ENCODE measurements at places on chromosomes 6 and 20.

DNA sequence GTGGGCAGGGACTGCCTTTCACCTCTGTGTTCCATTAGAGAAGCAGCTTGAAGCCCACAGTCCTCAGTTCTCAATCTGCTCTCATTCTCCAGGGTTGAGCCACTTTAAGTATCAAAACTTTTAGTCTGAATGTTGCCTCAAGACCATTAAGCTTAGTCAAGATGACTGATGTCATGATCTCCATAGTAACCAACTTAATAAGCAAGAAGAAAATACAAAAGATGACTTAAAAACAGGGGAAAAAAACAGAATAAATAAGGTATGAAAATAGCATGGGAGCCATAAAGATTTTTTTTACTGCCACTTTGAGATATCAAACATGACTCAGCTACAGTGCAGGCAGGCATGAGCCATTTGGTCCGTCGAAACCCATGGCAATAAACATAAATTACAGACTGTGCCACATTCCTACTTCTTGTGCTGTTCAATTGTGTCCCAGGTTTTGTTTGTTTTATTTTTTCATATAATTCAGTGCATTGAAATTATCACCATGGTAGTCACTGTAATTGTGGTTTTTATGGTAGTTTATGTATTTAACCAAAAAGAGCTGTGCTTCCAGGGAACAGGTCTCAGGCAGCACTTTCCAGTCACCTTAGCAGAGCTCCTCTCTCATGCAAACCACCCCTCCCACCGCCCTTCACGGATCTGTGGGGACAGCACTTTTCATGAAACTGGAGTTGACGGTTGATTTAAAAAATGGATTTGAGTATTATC is 156.5 kb upstream of the INSM1 start:
- DNase-seq, result no peak

- DNase-seq, result no peak
Measured at GRCh38 chr20:58888103-58888502, 35.6 kb downstream of the GNAS start.

DNA sequence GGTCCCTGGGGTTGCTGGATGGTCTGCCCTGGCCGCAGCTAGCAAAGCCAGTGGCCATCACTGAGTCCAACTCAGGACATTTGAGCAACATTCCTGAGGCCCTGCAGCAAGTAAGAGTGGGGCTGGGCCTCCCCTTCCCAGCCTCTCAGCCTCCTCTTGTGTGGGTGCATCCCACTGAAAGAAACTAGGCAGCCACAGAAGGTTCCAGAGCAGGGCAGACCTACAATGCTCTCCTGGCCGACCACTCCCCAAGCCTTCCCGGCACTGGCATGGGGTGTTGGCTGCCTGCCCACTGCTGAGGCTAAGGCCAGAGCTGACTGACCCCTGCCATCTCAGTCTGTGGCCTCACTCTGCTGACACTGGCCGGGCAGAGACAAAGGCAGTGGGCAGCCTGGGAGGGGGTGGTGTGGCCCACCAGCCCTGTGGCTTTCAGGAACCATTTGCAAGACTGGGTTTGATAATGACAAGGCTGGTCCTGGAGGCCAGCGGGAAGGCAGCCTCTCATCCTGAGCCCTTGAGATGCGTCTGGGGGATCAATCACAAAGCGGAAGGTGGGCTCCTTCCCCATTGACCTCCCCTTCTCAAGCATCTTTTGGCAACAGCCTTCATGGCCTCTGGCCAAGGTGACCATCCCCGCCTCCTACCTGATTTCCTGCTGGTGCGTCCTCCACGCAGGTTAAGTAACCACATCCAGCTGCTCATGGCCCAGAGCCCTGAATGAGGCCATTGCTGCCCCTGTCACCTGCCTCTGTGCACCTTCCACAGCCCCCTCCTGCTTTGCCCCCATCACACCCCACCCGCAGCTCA is 9.6 kb downstream of the DLGAP4 start:
- DNase-seq, result no peak

DNA sequence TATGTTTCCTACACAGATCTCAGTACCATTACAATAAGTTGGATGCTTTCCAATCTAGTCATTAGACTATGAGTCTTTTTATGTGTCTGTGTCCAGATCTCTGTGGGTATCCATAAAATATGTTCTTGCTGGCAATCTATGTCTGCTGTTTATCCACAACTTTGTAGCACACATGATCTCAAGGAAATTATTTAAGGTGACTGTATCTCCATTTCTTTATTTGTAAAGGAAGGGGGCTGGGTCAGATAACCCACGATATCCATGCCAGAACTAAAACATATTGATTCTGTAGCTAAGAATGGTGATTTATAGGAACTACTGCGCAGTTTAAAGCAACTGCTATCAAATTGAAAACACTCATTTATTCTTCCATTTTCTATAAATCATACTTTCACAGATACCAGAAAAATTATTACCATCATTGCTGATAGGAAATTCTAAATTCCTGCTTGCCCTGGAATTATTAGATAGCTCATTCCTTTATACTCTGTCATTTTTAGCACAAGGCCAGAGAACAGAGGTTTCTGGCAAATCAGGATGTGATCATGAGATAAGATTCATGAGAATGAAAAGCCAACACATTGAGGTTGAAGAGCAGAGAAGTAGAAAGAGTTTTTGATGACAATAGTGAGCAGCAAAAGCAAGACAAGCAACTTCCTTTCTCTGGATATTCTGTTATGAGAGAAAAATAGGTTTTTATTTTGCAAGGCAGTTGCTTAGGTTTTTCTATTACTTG is 851.4 kb upstream of the CITED2 start:
- no peak for DNase-seq

- no peak for DNase-seq
Measured at GRCh38 chr6:48101290-48101689, 9.7 kb downstream of the PTCHD4 start.

GRCh38 chr6:131951576-131952230 is 531 bp upstream of the CCN2 start:
- DNase-seq, result no peak

DNA sequence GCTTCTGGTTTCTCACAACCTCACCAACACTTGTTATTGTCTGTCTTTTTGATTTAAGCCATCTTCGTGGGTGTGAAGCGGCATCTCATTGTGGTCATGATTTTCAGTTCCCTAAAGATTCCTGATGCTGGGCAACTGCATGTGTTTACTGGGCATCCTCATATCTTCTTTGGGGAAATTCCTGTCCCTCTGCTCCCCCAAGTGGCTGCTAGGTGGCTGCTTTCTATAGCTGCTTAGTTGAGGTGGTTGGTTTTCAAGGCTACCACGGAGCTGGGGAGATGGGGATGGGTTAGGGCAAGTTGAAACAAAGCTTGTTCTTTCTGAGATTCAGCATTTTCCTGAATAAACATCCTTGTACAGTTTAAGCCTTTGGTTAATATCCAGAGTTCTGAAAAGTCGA is 403.9 kb upstream of the SULF2 start:
- no peak for DNase-seq

GRCh38 chr6:11810039-11810541 is 31.5 kb upstream of the ADTRP start:
- no peak for DNase-seq

DNA sequence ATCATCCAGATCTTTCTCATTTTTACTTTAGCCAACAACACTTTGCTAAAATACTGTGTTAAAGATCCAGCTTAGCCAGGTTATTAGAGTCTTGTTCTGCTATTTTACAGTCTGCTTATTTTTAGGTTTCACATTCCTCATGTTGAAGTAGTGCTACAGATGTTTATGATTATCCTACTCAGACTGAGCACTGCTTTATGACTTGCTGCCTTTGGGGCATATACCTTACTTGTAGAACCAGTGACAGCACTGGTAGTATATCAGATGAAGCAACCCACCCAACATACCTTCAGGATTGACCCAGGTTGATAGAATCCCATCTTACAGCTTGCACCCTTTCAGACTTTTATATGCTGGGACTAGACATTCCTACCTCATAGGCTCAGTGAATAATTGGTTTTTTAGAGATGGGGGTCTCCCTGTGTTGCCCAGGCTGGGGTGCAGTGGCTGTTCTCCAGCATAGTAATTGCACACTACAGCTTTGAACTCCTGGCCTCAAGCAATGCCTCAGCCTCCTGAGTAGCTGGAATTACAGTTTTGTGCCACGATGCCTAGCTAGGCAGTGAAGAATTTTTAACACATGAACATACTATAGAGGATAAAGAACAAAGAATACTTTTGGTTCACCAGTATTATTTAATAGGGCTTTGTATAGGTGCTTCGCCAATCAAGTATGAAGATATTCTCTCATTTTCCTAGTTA is 63.8 kb upstream of the DYNLRB1 start:
- DNase-seq, result no peak

DNA sequence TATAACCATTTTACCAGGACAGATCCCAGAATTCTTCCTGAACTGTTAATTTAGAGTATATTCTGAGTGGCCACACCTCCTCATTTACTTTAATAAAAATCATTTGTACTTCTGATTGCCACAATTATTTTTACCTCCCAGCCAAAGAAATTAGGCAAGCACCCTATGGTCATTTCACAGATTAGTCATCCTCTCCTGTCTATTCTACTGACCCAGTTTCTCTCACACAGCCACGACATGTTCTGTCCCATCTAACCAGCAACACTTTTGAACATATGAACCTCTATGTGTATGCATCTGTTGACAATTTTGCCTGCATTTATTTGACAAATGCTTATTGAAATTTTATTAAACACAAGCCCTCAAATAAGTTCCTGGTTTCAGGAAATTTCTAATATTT is 202.6 kb upstream of the STXBP5 start:
- no peak for DNase-seq

- no peak for DNase-seq
Measured at GRCh38 chr6:90285042-90285481, 11.6 kb downstream of the BACH2 start.

DNA sequence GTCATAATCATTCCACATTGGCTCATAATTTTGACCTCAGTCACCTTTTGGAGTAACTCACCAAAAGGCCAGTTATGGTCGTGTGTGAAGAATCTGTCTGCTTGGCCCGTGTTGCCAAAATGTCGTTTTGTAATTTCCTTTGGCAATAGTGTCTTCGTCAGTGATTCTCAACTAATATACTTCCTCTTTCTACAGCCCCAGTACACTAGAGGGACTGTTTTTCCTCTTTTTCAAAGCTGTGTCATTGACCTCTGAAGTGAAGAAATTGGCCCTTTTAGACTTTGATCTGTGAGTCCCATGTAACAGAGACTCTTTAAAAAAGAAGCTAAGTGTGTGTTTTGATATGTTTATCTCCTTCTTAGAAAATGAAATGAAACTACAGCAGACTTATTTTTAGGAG is 5.2 kb downstream of the FOXO3 start:
- no peak for DNase-seq

- DNase-seq, result no peak
Measured at GRCh38 chr6:67748521-67748920, 886.6 kb upstream of the ADGRB3 start.

DNA sequence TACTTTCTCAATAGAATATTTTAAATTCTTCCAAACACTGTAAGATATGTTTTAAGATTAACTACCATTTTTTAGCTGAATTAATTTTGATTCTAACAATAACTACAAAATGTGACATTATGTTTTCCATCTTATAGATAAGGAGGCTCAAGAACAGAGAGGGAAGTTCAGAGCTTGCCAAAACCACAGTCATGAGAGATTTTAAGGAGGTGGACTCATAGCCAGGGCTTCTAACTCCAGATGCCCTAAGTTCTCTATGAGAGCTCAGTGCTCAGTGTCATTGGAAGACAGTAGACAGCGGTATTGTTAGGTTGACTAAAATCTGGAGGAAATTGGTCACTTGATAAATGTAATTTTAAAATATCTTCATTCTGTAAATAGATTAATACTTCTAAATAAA is 144.2 kb downstream of the PACRG start:
- no peak for DNase-seq

DNA sequence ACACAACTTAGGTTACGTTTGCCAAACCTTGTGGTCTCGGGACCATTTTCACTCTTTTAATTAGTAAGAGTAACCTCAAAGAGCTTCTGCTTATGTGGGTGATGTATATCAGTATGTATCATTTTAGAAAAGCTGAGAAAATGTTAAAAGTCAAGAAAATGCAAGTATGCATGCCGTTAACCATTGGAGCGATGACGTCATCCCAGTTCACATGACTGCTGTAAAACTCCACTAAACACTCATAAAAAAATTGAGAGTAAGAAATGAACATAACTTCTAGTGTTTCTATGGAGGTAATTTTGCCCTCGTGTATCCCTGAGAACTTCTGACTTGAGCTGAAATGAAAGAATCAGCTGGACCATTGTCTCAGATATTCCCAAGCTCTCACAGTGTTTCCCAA is 250.0 kb upstream of the CDH4 start:
- no peak for DNase-seq

- peak; percentile 29 for DNase-seq
Measured at GRCh38 chr6:90256698-90257485, 39.8 kb downstream of the BACH2 start.

GRCh38 chr6:81051952-81052351 is 700.5 kb downstream of the TENT5A start:
- DNase-seq, result no peak

DNA sequence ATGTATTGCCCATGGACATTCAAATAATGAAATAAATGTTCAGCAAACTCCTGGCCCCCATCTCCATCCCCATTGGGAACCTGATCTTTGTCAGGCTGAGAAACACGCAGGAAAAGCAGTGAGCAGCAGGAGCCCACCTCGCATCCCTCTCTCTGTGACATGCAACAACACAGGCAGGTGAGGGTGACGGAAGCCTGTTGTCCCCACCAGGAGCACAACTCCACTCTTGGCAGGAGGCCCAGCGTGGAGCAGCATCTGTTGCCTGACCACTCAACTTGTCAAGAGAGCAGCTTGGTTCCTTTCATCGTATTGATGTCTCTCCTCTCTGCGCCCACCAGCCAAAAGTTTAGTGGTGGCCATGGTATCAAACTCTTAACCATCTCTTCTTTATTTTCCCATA is 586.9 kb upstream of the ARID1B start:
- DNase-seq, result no peak

GRCh38 chr6:27297857-27298730 is 14.0 kb downstream of the POM121L2 start:
- no peak for DNase-seq

DNA sequence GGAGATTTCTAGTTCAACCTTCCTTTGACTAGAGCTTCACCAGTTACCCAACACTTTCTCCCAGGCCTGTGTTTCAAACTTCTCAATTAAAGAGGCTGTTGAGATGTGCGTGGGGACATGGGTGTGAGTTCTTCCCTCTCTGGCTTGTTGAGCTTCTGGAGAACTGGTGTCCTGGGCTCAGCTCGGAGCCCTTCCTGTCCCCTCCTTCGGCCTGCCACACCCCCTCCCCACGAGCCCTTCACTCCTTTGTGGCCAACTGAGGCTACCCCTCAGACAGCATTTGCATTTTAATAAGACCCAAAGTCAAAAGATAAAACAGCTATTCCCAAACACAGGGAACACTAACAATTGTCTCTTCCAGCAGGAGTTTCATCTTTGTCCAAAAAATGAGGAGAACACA is 123.3 kb upstream of the MLN start:
- no peak for DNase-seq
